Prostate gland (tissue), 2 donors: ENCODE measurements at places on chromosomes 4 and X. TPM values are rescaled to one million over a fixed set of nuclear protein-coding genes. Genes with fewer than 3 reads are reported as not detected.

DNA sequence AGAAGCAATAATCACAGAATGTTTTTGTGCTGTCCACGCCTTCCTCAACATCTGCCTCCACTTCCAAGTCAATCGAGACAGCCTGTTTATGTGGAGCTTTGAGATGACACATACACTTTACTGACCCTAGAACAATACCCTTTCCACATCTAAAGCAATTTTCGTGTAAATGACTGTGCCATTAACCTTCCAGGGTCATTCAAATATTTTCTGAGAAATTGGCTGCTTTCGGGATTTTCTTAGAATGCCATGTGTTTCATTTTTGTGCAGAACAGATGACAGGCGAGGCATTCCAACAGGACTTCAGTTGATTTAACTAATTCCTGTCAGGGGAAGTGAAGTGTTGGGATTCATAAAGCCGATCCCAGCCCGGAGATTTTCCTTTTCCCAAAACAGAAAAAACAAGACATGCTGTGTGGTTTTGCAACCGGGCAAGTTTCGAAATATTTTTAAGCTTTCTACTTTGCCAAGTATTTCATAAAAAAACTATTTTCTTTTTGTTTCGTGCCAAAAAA lies 73.9 kb downstream of the SORBS2 start:
- no peak for DNase-seq

DNA sequence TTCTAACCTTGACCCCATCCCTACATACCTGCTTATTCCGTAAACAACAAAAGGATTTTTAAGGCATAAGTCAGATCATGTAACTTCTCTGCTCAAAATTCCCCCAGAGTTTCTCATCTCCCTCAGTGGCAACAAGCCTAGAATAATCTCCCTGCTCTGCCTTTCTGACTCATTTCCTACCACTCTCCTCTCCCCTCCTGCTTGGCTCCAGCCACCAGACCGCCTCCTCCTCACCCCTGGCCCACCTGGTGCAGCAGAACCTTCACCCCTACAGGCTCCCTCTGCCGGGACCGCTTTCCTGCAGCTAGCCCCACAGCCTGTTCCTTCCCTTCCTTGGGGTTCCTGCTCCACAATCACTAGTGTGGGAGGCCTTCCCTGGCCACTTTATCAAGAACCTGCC lies 32.1 kb downstream of the TSPAN5 start:
- no peak for DNase-seq

DNA sequence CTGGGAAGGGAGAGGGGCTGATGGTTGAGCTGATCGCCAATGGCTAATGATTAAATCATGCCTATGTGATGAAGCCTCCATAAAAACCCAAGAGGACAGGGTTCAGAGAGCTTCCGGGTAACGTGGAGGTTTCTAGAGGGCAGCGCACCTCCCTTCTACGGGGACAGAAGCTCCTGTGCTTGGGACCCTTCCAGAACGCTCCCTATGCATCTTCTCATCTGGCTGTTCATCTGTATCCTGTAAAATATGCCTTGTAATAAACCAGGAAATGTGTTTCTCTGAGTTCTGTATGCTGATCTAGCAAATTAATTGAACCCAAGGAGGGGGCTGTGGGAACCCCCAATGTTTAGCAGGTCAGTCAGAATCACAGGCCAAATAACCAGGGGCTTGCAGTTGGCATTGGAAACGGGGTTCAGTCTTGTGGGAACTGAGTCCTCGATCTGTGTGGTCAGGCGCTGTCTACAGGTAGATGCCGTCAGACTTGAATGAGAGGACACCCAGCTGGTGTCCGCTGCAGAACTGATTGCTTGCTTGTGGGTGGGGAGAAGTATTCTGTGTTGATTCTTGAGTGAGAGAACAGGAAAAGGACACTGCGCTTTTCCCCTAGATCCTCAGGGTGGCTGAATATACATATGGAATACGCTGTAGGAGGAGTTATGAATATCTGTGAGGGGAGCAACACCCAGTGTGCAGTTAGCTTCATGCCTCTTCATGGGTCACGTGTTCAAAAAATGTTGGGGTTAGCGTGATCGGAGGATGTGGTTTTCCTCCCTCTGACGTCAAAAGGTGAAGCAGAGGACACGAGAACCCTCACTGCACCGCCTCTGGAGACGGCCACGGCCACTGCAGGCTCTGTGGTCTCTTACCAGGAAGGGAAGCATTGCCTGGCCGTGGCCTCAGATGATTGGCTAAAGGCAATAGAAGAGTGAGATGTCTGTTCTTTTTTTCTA lies 29.2 kb downstream of the HTT-AS start:
- no peak for DNase-seq

DNA sequence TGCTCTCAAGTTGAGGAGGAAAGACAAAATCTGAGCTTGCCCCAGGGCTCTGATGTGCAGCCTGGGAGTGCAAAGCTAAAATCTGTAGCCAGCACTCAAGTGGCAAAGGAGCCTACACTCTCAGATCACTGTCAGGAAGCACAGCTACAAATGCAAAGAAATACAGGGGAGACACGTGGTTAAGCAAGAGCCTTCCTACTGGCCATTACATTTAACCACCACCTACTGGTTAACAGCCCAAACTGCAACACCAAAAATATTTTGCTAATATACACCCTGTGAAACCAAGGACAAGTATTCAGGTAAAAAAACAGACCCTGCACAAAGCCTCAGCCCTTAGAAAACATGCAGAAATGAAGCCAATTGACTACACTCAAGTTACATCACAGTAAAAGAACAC lies 170.4 kb upstream of the FGF16 start:
- DNase-seq = no peak

- DNase-seq = no peak
Measured at GRCh38 chrX:87391742-87392141, 125.9 kb upstream of the KLHL4 start.

GRCh38 chr4:138401334-138401733 lies 159.2 kb upstream of the SLC7A11 start:
- no peak for DNase-seq

- DNase-seq = no peak
Measured at GRCh38 chrX:155957843-155958242, 39.7 kb upstream of the IL9R start.

DNA sequence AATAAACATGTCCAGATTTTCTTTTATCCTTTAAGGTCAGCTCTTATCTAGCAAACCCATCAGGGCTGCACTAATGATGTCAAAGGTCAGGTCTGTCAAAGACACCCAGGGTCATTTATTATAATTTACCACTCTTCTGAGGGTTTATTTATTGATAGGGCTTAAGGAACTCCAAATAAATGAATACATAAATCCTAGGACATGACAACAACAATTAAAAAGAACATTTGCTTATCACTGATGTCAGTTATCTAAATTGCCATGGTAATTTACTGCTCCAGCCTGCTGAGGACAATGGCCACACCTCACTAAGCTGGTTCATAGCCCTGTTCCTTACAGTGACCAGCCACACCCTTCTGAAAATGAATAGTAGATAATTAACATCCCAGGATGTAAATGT lies 317.1 kb downstream of the UNC5C start:
- DNase-seq = no peak

GRCh38 chrX:12080265-12080664 lies 58.0 kb upstream of the FRMPD4 start:
- no peak for DNase-seq

GRCh38 chr4:111323916-111324315 lies 701.0 kb upstream of the PITX2 start:
- DNase-seq = no peak

DNA sequence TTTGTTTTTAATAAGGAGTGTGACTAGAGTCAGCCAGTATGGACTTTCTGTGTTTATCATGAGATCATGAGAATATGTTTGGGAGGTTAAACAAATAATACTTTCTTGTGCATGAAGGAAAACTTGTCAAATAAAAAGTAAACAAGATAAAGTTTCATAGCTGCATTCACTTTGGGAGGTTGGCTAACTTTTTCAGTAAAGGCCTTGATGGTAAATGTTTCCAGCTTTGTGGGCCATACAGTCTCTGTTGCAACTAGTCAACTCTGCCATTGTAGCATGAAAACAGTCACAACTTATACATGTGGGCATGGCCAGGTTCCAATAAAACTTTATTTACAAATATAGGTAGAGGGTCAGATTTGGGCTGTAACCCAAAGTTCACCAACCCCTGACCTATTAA lies 150.4 kb downstream of the MID1 start:
- no peak for DNase-seq

The CFI gene
- total RNA-seq = 4.9 TPM

The NONO gene
- 266 TPM for total RNA-seq

The CXCL3 gene
- 1.4 TPM for total RNA-seq
